Epithelial cell of esophagus (primary cell): ENCODE measurements at places on chromosomes 6 and 20.

GRCh38 chr6:82251942-82252341, 4.4 kb upstream of the IBTK start:
- DNase-seq, result peak; percentile 40

DNA sequence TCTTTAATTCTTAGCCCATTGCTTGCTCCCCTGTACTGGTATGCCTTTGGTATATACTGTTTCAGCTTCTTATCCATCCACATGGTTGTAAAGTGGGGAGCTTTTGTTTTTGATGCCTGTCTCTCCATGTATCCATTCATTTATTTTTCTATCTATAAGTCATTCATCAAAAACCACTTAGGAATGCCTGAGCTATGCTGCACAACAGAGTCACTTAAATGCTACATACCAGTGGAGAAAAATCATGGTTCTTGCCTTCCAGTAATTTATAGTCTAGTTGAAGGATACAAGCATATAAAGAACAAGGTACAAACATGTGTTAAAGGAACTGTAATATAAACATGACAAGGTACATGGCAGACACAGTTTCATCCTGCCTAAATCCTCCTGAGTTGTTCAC, 347.3 kb downstream of the NRN1 start:
- no peak for DNase-seq

DNA sequence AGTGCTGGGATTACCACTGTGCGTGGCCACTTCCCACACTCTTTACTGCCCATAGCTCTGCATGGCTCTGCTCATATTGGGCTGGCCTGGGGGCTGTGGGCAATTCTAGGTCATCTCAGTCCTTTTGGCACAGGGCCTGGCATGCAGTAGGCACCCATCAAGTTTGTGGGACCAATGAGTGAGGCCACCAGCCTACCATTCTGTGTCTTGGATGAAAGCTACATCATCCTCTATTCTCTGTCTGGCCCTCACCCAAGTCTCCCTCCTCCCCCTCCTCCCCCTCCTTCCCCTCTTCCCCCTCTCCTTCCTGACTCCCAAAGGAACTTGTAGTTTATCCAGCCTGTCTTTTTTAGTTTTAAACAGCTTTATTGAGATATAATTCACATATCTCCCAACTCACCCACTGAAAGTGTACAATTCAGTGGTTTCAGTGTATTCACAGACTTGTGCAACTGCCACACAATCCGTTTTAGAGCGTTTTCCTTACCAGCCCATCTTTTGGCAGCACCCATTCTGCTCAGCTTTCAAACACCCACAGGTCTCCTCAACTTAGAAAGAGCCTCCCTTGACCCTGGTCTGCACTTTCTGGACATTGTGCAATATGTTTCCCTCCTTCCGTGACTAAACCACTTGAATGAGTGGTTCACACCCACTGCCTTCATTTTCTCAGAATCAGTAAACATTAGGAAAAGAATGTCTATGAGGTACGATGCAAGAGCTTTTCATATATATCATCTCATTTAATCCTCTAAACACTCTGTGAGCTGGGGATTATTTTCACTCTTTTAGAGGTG, 21.5 kb upstream of the MRPS18A start:
- DNase-seq, result peak; percentile 55

DNA sequence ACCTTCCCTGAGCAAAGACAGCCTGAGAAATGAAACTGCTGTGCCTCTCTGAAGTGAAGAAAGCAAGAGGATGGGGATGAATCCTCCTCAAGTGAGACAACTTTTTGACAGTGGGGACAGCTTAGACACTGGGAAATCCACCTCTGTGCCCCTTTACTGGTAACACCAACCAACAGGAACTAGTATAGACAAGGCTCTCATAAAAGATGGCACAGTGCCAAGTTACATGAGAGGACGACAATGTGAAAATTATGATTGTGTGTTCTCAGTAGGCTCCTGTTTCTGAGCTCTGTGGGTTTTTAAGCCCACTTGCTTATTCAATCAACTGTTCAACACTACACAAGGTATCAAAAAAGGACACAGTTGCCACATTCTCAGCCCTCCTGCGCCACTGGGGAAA, 41.6 kb upstream of the LYRM2 start:
- no peak for DNase-seq

DNA sequence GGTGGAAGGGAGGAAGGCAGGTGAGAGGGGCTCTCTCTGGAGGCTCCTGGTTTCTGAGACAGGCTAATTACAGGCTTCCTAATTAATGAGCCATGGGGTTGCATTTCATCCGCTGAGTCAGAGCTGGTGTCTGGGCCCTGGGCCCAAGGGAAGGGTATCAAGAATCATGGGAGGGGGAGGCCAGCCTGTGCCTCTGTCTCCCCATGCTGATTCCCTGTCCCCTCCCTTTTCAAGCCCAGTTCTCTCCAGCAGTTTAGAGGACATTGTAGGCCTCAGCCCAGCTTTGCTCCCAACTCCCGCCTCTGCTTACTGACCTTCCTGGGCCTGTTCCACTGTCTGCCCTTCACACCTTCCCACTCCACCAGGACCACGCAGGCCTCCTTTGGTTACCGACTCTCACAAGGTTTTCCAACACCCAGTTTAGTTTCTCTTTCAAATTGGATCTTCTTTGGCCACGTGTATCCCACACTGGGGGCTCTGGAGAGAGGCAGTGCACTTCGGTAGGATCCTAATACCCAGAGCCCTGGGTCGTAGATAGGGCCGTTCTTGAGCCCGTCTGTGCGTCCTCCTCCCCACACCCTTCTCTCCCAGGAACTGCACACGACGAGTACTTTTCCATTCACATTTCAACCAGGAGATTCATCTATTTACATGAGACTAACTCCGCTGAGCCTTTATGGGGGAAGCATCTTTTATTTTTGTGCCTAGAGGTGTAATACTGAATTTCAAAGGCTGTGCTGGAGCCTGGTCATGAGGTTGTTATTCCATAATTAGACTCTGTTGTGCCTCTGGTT, 18.2 kb upstream of the AVP start:
- DNase-seq, result no peak

DNA sequence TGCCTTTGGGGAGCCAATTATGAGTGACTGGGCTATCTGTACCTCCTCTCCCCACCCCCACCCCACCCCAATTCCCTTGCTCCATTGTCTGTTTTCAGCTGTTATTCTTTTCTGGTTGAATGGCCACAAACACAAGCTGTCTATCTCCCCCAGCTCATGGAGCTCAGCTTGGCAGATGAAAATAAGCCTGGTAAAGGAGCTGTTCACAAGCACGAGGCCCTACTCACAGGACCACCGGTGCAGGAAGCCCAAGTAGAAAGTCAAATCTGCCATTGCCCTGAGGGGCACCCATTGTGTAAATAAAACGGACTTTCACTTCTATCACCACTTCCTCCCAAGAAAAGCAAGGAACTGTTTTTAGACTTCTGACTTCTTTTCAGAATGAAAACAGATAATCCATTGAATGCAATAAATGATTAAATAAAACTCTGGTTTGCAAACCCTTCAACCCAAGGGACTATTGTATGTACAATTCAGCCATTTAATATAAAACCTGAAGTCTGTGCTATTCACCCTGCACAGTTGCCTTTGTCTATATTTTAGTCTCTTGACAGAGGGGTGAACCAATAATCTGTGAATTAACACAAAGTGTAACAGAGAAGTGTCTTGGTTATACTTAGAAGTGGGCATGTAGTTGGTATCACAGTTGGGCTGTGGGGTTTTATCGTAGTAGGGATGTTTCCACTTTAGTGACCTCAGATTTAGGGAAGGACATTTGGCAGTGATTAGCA, 27.7 kb downstream of the RIPOR2 start:
- DNase-seq, result no peak

GRCh38 chr20:40675599-40676221, 13.3 kb downstream of the MAFB start:
- DNase-seq, result no peak

- peak; percentile 15 for DNase-seq
These were observed 331.8 kb downstream of the HACE1 start for GRCh38 chr6:104527761-104528415.

- peak; percentile 40 for DNase-seq
These were observed 376.4 kb downstream of the HACE1 start for GRCh38 chr6:104483225-104483834.

- DNase-seq, result no peak
These were observed 251.8 kb upstream of the OPRM1 start for GRCh38 chr6:153787341-153787606.

DNA sequence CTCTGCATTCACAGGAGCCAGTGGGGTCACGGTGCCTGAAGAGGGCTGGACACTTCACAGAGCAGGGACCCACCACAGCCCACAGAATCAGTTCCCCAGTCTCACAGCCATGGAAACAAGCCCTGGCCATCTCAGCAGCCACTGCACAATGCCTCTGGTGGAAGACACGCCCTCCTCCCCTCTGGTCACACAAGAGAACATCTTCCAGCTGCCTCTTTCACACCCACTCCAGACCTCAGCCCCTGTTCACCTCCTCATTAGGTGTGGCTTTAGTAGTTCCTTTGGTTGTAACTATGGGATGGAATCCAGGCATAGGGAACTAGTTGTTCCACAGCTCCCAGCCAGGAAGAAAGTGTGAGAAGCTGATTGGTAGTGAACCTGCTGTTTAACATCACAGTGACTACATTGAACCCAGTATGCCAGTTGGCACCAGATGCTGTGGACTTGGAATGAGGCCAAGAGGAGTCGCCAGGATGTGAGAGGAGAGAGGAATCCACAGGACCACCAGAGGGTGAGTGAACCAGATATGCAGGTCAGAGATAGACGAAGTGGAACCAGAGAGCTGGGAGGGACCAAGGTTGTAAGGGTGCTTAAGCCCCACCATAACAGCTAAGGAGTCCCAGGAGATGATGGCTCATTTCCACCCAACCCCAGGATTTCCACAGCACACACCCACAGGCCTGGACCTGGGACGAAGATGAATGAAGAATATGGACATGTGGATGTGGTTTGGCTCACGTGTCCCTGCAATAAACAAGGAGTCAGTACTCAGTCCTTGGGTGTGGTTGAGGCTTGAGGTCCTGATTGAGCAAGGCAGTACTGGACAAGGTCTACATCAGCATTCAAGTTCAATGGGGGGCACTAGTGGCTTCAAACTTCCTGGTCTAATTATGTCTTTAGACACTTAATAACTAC, 8.8 kb upstream of the BTN3A3 start:
- no peak for DNase-seq

- no peak for DNase-seq
These were observed 98.1 kb upstream of the KCNK16 start for GRCh38 chr6:39420300-39421265.

DNA sequence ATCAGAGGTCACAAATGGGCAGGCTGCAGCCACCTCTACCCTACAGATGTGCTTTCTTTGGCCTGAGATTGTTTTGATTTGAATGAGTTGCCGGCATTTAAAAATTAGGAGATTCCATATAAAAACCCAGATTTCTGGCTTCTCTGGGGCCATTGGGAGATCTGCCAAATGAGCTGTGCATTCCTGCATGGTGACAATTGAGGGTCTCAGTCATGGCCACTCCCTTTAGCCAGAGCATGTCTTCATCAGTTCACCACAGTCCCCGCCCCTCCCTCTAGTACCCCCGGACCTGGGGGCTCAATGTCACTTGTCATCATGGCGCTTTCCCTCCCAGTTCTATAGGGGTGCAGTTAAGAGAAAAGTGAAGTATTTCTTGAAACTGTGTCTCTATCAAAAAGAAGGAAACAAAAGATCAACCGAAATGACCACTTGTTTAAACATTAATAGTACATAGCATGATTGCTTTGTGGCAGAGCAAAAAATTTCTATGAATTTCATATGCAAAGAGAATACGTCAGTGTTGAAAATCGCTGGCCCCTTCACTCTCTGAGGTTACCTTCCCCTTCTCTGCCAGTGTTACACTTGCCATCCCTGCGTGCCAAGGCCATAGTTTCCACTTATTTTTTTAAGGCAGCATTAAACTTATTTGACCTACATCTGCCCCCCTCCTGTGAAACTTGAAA, 21.1 kb downstream of the EYA2 start:
- DNase-seq, result no peak

DNA sequence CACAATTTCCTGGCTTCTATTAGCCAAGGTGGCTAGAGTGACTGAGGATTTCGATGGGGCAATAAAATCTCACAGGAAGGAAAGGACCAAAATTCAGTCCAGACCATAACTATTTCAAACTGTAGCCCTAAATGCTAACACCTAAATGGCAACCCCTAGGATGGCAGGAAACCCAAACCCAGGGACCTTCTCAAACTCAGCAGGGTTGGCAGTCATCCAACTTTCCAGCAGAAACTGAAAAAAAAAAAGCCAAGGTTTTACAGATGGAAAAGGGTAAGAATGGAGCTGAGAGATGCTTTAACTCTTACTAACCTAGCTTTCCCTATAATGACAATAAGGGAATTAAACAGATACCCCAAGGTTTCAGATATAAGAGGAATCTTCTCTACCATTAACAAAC, 10.5 kb downstream of the IBTK start:
- DNase-seq, result no peak

DNA sequence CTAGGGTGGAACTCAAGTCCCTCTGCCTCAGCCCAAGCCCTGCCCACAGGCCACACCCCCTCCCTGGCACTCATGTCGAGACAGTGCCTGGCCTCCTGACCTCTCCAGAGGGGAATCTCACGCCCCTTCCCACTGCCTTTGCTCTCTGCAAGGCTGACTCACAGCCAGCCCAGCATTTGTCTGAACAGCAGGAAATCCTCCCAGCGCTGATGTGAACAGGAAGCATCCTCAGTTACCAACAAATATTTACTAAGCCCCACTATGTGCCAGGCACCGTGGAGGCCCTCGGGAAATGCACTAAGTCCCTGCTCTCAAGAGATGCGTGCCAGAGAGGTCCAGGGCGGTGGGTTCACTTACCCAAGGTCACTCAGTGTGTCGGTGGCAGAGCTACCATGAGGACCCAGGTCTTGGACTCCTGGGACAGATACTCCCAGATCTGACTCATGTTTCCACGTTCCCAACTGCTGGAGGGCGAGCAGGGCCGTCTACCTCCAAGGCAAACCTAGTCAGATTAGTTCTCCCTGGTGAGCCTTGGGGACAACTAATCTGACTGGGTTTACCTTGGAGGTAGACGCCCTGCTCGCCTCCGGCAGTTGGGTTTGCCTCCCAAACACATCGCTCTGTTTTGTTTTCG, 7.8 kb downstream of the ADA start:
- peak; percentile 88 for DNase-seq

- DNase-seq, result peak; percentile 26
These were observed 265.9 kb downstream of the COL12A1 start for GRCh38 chr6:74939721-74940620.
